Cerebellar nuclear complex (tissue), 1 donor: ENCODE measurements at places on chromosomes 2 and 18.

- no peak for DNase-seq
Observed at GRCh38 chr2:172105471-172106107, 2.9 kb upstream of the DLX2 start.

GRCh38 chr2:46548103-46548486 lies 68.7 kb downstream of the TMEM247 start:
- no peak for DNase-seq

- DNase-seq = no peak
Observed at GRCh38 chr2:203585516-203585915, 50.4 kb upstream of the RAPH1 start.

DNA sequence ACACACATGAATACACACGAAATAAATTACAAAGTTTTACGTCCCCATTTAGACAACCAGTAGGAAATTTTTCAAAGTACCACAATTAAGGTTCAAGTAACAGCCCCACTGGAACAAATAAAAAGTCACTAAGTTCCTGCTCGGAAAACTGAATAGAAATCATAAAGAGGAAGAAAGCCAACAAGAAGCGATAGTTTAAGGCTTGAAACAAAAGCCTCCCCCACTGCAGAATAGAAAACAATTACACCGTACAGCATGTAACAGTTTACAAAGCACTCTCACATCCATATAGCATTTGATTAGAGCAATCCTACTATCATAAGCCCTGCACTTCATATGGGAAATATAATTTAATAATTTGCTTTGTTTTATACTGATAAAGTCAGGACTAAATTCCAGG lies 15.5 kb downstream of the KLF7 start:
- DNase-seq = no peak

GRCh38 chr2:199985625-199986207 lies 30.3 kb downstream of the MAIP1 start:
- no peak for DNase-seq

DNA sequence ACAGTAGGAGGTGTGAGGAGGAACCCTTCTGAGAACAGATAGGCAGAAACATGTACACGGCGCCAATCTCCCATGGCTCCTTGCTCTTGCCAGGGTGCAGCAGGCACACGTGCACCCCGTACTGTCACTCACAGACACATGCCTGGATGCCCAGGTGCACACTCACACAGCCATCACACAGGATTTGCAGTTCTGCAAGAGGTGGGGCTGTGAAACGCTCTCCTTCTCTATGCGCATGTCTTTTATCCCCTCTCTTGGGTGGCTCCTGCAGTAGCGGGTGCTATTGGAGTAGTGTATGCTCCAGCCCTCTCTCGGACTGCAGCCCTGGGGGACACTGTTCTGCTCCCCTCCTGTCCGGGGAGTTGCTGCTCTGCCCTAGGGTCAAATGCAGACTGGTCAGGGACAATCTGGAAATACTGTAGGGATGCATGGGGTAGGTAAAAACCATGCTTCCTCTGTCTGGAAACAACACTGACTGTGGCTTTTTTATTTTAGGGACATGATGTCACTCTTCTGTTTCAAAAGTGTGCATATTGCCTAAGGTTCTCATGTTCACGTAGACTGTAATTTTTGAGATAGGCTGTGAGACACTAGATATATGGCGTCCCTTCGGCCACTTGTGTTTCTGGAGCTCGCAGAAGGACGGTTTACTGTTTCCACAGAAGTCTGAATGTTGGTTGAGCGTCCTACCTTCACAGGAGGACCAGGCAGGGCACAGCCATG lies 118.5 kb downstream of the PRKCE start:
- DNase-seq = no peak

- no peak for DNase-seq
Observed at GRCh38 chr2:240970104-240970503, 28.3 kb upstream of the SNED1 start.

DNA sequence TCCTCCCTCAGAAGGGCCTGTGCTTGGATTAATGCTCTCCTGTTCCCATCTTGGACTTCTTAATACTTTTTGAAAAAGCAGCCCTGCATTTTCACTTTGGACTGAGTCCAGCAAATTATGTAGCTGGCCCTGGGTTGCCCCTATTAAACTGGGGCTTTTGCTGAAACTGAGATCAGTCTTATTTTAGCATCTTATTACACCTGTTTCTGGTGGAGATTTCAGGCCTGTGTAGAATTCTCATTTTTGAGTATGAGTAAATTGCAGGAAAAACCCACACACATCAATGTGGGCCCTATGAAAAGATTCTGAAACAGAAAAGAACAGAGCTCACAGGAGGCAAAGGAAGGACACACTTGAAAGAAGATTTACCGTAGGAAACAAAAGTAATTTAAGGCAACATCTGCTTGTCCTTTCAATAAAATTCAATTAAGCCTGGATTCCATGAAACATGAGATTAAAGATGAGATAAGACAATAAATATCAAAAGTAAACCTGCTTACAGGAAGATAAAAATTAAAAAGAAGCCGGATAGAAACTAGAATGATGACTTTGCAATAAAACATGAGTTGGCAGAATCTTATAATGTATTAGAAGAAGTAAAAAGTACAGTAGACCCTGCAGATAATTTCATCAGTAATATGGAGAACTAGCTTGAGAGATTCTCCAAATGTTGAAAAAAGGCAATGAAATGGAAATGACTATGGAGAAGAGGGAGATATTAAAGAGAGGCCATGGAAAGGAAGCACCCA lies 90.7 kb upstream of the GCFC2 start:
- no peak for DNase-seq

DNA sequence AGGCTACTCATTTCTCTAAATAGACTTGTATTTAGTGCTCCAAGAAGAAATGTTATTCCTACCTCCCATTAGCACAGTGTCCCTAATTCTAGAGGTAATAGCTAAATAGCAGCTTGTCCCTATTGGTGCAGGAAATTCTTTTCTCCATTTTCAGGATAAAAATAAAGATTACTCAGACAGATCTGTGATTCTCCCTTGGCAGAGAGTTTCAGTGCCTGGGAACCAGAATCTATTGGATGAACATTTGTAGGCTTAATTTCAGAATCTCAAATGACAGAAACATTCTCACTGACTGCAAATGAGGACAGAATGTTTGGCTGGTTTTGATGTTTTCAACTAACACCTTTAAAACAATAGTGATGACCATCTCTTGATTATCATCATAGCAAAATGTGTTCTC lies 33.3 kb upstream of the LGALSL start:
- no peak for DNase-seq

DNA sequence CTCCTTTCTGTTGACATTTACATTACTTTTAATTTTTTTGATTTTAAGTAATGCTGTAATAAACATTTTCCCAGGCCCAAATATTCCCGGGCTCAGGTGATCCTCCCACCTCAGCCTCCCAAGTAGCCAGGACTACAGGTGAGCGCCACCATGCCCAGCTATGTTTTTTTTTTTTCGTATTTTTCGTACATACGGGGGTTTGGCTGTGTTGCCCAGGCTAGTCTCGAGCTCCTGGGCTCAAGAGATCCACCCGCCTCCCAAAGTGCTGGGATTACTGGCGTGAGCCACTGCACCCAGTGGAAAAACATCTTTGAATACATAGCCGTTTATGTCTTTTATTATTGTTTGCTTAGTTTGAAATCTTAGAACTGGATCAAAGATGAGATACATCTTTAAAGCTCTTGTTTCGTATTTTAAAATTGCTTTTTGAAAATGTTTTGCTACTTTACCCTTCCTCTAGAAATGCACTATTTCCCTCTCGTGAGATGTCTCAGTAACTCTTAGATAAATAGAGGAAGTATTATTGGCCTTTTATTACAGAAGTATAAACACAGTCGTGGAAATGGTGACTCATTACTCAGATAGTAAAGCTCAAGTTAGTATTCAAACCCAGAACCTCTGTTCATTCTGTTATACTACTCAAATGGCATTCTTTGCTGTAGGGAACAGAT lies 2.4 kb downstream of the SMCHD1 start:
- no peak for DNase-seq

DNA sequence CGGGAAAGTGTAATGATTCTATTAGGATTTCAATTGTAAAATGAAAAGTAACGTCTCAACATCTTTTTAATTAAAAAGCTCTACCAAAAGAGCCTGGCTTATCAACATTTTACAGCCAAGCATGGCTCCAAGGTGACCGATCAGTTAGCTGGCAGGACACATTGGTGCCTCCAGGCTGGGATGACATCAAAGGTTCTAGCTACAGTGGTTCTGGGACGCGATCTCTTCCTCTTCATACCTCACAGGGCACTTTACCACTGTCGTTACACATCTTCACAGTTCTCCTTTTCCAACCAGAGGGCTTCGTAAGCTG lies 693 bp downstream of the ORC2 start:
- DNase-seq = no peak

- DNase-seq = no peak
Observed at GRCh38 chr18:13496691-13497281, 229.6 kb downstream of the FAM210A start.

DNA sequence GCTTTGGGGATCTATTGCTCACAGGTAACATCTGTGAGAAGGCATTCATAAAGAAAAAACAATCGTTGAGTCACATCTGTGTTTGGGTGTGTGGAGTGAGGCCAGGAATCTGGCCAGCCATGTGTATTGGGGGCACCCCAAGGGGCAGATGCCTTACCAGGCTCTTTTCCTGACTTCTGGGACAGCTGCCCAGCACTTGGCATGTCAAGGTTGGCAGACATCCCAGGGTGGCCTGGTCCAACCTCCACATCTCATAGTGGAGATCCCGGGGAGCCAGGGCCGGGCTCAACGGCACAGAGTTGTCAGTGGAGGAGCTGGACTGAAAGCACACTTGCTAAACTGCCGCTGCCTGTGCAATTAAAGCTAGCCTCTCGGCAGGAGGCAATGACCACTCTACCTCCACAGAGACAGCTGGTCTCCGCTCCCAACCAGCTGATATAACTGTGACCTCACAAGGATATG lies 75.3 kb upstream of the MGAT4A start:
- DNase-seq = no peak

GRCh38 chr2:217854684-217855420 lies 147.9 kb downstream of the TNS1 start:
- no peak for DNase-seq

DNA sequence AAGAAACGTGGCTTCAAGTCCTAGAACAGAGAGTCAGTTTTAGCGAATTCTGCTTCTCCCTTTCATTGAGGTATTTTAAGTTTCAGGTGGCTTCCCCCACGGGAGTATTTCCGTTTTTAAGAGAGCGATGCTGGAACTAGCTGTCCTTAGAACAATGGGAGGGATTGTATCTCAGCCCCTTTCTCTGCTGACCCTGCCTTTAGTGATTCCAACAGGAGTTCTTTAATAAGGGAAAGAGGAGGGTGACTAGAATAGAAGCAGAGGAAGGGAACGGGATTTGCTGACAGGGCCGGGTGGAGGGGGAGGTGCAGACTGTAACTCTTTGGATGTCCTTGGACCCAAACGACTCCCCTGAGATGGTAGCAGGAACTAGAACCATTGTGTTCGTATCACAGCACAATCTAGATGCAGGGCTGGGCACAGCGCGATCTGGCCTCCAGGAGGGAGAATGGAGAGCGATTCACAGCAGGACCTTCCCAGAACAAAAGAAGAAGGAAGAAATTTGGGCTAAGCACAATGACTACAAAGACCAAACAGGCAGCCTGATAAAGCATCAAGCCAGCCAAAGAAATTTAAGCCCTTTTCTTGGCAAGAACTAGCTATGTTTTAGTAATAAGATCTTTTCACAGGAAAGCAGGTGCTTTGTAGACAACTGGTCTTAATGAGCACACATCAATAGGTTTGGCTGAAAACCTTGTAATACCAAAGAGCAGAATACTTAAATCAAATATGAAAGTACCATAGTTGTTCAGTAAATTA lies 15.8 kb upstream of the RTTN start:
- no peak for DNase-seq

- DNase-seq = no peak
Observed at GRCh38 chr2:236284208-236284607, 20.0 kb upstream of the ASB18 start.

GRCh38 chr18:78999939-79000338 lies 20.3 kb downstream of the SALL3 start:
- no peak for DNase-seq

DNA sequence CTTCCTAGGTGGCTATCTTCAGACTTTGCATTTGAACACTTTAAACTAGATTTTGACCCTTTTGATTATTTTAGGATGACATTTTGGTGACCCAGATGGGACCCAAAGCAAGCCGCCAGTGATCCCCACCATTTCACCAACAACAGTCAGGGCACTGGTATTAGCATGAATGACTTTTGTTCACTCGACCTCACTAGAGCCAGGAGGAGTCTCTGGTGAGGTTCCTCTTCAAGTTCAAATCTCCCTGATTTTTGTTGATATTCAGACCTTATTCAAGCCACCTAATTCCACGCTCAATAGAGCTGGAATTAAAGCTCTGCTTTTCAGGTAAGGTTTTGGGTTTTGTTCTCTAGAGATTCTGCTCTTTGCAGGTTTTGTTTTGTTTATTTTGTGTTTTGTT lies 202.3 kb downstream of the MREG start:
- no peak for DNase-seq

DNA sequence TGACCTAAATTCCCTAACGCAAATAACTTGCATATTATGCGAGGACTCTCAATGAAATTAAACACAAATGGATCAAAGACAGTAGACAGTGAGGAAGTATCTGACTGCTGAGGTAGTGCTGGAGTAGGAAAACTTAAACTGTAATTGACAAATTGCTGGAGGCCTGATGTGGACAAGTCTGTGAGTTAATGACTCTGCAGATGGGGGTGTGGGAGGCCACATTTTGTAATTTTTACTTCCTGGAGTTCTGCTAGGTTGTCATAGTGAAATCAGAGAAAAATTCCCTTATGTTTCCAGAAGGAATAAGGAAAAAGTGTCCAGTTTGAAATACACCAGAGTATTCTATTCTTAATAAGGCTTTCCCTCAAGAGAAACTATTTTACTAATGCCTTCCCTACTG lies 333.0 kb upstream of the CNTNAP5 start:
- no peak for DNase-seq

DNA sequence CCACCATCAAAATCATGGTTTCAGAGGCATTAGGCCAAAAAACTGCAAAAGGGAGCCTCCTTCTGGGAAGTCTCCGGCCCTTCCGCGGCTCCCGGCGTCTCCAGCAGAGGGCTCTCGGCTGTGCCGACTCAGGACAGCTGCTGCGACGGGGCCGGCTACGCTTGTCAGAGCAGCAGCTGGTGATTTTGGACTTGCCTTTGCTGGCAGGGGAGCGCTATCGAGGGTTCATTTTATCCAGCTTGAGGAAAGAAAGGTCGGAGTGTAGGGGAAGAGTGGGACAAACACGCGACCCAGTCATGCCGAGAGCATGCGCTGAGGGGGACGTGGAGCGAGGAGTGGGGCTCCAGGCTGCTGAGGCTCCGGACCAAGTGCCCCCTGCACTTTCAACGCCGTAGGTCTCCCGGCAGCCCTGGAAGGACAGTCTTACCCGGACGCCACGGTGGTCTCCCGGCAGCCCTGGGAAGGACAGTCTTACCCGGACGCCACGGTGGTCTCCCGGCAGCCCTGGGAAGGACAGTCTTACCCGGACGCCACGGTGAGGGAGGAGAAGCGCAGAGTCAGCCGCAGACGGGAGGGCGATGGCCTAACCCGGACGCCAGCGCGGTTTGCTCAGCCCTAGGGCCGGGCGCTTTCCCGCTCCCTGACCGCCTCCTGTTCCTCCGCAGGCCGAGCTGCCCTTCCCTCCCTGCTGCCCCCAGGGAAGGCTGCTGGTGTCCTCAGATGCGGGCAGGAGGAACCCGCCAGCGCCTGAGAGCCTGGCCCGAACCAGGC lies 21.7 kb downstream of the DDX18 start:
- DNase-seq = no peak

GRCh38 chr18:26705757-26706156 lies 157.4 kb upstream of the KCTD1 start:
- no peak for DNase-seq

GRCh38 chr18:40754477-40754876 lies 1200.6 kb upstream of the PIK3C3 start:
- DNase-seq = no peak

- no peak for DNase-seq
Observed at GRCh38 chr2:114661971-114662939, 219.8 kb downstream of the DPP10 start.
